Breast epithelium (tissue), 4 donors: ENCODE measurements at places on chromosomes 7 and 10. TPM values are rescaled to one million over a fixed set of nuclear protein-coding genes. Genes with fewer than 3 reads are reported as not detected.

DNA sequence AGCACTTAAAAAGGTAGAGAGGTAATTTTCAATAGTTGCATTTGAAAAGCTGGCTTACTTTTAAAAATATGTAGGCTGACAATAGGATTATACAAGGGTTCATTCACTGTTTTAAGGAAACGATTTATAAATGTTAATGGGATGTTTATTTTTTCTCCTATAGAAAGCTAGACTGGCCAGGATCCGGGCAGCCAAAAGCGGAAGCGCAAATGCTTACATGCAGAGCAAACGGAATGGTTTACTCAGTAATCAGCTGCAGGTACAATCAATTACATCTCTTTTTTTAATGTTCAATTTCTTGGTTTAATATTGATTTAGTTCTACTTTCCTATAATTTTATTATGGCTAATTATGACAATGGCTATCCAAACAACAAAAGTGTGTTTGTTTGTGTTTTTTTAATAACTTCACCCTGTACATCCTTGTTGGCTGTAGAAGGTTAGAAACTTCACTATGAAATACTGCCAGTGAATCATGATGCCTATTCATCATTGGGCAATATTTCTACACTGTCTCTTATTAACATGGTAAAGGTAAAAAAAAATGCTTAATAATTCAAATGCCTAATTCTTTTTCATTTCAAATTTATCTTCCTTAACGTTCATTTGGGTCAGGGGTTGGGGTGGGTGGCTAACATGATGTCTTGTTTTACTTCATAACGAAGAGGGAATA lies 116.4 kb downstream of the TSPAN12 start:
- DNase-seq, result no peak

NRP1 gene
- 74.7 TPM for total RNA-seq

GRCh38 chr10:99908512-99908911 lies 101.2 kb downstream of the DNMBP start:
- no peak for DNase-seq

DNA sequence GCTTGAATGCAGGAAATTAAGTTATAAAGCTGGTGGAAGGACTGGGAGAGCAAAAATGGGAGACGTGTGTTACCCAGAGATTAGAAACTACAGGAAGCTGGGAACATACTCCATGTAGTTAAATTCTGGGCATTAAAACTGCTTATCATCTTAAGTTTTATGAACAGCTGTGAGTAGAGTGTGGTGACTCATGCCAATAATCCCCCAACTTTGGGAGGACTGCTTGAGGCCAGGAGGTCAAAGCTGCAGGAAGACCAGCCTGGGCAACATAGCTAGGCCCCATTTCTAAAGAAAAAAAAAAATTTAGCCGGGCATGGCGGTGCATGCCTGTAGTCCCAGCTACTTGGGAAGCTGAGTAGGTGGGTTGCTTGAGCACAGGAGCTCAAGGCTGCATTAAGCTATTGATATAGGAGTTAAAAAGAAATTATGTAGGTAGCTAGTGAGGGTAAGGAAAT lies 56.2 kb upstream of the SEPHS1 start:
- no peak for DNase-seq

- no peak for DNase-seq
These were observed 1.8 kb downstream of the A1CF start for GRCh38 chr10:50883629-50884028.

GRCh38 chr7:16944936-16945335 lies 63.2 kb upstream of the AGR3 start:
- DNase-seq, result no peak

DNA sequence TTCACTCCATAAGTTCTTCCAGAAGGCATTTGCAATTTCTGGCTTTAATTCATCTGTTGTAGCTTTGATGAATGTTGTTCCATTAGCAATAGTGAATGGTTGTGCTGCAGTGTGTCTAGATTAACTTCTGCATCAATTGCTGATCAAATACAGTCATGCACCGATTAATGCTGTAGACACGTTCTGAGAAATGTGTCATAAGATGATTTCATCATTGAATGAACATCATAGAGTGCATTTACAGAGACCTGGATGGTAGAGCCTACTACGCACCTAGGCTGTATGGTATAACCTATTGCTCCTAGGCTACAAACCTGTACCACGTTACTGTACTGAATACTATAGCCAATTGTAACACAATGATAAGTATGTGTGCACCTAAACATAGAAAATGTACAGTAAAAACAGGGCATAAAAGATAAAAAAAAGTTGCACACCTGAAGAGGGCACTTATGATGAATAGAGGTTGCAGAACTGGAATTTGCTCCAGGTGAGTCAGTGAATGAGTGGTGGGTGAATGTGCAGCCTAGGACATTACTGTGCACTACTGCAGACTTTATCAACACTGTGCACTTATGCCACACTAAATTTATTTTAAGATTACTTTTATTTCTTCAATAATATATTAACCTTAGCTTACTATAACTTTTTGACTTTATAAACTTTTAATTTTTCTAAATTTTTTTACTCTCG lies 170.7 kb downstream of the HERPUD2 start:
- DNase-seq, result no peak

GRCh38 chr7:138864667-138865066 lies 66.7 kb upstream of the ATP6V0A4 start:
- DNase-seq, result no peak

- no peak for DNase-seq
These were observed 44.0 kb upstream of the HERPUD2 start for GRCh38 chr7:35738889-35739288.

DNA sequence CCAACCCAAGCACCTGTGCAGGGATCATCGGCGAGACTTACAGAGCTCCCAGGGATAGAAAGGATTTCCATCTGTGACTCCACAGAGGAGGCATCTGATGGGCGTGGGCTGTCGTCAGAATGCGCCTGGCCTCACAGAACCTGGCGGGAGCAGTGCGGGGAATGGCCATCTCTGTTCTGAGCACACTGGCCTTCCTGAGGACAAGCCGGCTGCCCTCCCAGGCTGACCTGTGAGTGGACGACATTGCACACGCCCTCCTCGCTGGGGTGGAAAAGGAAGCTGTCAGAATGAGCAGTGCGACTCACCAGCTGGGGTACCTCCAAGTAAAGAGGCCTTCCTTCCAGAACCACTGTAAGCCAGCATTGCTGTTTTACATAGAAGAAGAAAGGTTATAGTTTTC lies 234.6 kb upstream of the PITRM1 start:
- no peak for DNase-seq

GRCh38 chr7:42746214-42746613 lies 165.7 kb downstream of the C7orf25 start:
- no peak for DNase-seq

DNA sequence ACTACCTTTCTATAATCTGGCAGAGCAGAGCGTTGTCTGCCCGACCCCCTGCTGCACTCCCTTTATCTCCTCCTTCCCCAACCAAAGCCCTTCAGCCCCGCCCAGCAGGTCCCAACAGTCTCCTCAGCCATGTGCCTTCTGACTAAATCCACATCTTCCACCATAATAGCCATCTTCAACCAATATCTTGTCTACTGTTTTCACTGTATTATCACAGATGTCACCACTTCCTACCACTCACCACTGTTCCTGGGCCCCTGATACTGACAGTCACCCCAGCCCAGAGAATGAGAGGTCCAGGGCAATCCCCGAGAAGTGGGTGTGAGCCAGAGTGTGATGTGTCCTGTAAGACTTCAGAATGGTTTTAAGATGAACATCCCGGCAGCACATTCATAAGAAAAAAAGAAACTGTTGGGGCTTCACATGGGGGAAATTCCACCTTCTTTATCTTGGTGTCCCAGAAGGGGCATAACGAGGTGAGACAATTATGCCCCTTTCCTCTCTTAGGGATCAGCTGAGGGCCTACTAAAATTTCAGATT lies 25.3 kb downstream of the CCDC6 start:
- DNase-seq, result no peak

GRCh38 chr7:19464241-19464640 lies 244.6 kb downstream of the POLR1F start:
- DNase-seq, result no peak

GRCh38 chr10:33273295-33274002 lies 61.0 kb downstream of the NRP1 start:
- DNase-seq, result peak; percentile 78

GRCh38 chr10:28807760-28808613 lies 130.7 kb downstream of the BAMBI start:
- DNase-seq, result no peak

DNA sequence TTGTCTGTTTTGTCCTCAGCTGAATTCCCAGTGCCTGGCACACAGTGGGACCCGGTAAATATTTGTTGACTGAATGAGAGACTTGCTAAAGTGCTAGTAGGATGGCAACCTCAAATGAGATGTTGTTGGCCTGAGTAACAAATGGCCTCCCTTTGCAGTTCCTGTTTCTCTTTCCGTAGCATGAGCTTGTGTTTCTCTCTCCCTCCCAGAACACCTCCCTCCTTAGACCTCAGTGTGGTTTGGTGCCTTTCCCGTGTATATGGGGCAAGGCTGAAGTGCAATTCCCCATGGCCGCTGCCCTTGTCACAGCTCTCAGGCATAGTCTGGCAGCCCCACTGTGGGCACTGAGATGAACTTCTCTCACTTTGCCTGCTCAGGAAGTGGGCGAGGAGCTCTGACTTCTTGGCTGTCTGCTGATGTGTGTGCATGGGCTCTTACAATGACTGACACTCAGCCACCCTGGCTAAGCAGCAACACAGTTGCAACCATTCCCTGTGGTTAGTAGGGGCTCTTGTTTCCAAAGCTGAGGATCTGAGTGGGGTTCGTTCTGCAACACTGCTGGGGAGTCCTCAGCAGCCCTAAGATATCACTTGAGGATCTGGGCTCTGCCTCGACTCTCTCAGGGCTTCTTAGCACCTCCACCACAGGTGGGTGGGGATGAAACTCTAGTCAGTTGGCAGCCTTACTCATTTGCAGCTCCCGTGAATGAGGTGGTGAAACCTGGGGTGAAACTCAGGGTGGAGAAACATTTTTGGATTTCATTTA lies 136.1 kb downstream of the ICA1 start:
- peak; percentile 20 for DNase-seq

- no peak for DNase-seq
These were observed 69.6 kb downstream of the NT5C2 start for GRCh38 chr10:103123282-103124024.

GRCh38 chr7:106485031-106485551 lies 175.9 kb downstream of the CCDC71L start:
- no peak for DNase-seq

CYP3A5 gene
- 15.4 TPM for total RNA-seq

DNA sequence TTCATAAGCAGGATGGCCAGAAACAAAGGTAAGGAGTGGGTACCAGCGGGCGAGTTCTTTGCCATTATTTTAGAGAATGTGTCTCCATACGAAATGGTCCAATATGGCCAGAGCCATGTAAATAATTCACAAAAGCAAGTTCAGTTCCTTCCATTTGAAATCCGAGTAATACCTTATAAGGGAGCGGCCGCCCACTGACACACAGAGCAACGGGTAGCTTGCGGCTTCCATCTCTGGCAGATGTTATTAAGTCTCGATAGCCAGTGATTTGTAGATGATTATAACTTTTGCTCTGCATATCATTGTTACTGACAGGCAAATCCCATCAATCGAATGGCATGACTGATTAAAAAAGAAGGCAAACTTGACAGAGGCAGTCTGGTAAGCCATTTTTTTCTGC lies 63.2 kb downstream of the GFRA1 start:
- DNase-seq, result no peak

CASP7 gene
- 19.0 TPM for total RNA-seq

PARD3 gene
- 93.7 TPM for total RNA-seq

DNA sequence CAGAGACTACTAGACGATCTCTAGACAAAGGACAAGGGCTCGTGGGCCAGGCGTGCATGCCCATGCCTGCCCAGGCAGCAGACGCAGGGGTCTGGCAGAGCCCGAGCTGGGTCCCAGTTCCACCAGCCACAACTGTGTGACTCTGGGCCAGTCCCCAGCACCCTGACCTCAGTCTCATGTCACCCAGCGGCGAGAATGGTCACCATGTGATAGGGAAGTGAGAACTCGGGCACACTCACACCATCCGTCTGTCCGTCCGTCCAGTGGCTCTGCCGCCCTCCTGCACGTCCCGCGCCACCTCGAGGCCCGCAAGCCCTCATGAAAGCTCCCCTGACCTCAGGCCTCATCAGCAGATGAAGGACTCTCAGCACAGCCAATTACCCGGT lies 280.0 kb downstream of the ELFN1 start:
- no peak for DNase-seq

AZGP1 gene
- 40.0 TPM for total RNA-seq

DNA sequence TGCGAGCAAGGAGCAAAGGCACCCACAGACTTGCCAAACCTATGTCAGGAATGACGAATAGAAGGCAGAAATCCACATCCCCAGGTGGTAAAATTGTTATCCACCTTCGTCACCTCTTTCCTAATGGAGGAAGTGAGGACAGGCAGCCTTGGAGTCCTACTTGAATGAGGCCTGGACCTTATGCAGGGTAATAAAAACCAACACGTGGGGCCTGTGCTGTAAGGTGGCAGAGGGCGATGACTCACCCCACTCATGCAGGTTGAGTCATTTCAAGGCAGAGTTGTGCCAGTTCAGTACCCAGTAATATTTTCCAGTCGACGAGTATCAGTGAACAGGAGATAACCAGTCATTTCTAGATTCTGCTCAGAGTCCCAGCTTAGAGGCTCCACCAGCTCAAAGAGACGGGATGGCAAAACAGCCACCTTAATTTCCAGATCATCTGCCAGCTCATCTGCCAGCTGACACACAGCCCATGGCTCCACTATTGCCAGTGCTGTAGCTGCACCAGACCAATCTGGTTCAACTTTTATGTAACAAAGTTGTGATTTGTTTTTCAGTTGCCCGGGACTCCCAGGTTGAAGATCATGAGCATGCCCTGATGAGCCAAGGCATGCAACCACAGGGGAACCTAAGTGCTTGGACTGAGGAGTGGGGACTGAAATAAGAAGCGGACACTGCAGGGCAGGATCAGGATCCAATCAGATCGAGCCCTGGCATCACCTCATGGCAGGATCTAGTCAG lies 176.2 kb upstream of the ITGB1 start:
- no peak for DNase-seq

RTKN2 gene
- total RNA-seq, result 1.3 TPM

FOXK1 gene
- total RNA-seq, result 16.5 TPM
